ENCODE measurements at places on chromosomes 3 and 15.
A peak's percentile ranks its signal among the peaks of the same experiment; 100 is the strongest.

GRCh38 chr3:30693470-30694120 lies 87.2 kb downstream of the TGFBR2 start:
- DNase-seq, result no peak

DNA sequence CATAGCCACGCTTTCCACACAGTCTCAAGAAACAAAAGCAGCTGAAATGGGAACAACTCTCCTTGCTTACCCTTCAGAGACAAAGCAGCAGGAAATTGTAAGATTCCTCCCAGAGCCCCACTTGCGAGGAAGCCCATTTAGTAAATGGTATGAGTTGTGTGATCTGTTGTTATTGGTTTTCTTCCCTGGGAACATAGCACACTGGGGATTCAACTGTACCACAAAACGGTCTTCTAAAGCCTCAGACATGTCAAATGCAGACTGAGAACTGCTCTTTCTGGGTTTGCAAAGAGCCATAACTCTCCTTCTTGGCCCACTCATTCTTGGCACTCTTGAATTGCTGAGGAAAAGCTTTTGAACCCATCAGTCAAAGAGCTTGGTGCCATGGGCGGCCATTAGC lies 101.0 kb upstream of the COL8A1 start:
- DNase-seq, result no peak

DNA sequence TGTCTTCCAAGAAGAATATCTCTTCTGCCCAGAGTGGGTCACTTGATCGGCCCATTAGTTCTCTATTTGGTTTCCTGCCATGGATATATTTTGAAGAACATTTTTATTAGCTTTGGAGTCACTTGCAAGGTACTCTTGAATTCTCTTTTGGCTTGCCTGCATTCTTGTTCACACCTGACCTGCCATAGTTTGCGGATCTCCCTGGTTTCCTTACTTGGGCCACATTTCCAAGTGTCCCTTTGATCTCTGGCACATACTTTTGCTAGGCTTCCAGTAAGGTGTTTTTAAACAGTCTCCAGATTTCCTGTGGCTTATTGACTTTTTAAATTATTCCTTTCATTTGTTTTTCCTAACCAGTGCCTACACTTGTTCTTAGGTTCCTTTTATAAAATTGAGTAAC lies 488.5 kb upstream of the MDFIC2 start:
- DNase-seq, result no peak

GRCh38 chr3:38031022-38031994 lies 1.9 kb upstream of the PLCD1 start:
- peak; percentile 39 for DNase-seq

DNA sequence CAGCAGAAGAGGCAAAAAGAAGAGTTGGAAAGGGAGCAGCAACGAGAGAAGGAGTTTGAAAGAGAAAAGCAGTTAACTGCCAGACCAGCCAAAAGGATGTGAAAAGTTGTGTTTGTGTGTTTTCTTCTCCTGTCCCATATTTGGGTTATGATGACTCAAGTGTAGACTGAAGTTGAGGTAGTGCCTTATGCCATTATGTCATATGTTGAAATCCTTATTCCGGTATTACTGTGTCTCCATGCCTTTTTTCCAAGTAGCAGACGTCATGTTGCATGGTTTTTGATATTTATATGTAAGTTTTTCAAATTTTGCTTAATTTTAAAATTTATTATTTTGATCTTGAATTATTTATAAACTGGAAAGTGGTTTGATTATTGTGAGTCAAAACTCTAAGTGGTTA lies 19.2 kb downstream of the BLOC1S6 start:
- no peak for DNase-seq

GRCh38 chr3:112074616-112075497 lies 11.3 kb upstream of the C3orf52 start:
- DNase-seq, result no peak

DNA sequence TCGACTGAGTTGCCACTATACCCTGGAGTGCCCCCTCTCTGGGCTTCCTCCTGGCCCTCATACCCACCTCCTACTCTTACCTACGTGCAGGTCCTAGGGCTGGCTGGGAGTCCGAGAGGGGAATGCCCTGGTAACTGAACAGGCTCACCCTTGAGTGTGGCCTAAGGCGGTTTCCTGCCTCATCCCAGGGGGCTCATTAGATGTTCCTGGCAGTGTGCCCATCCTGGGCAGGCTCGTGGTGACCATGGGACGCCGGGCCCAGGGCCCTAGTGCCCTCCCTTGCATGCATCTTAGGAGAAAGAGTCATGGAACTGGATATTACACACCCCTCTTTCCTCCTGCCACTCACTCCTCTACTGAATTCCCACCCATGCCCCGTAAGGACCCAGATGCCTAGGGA lies 2.8 kb downstream of the SEMA4B start:
- DNase-seq, result no peak

GRCh38 chr3:188940573-188940932 lies 231.2 kb upstream of the TPRG1 start:
- no peak for DNase-seq

- DNase-seq, result no peak
Observed at GRCh38 chr3:158430448-158430847, 140.5 kb upstream of the MLF1 start.

DNA sequence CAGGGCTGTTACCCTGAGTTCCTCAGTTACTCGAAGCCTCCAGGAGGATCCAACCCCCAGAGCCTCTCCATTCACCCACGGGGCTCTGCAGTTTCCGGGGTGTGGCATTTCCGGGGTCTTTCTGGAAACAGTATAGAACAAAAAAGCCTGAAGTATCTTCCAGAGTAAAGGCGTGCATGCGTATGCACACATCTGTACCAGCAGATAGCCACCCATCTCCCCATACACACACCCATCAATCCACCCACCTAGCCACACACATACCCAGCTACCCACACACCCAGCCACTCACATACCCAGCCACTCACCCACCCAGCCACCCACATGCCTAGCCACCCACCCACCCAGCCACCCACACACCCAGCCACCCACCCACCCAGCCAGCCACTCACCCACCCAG lies 2.9 kb upstream of the DNAJB8 start:
- DNase-seq, result no peak

GRCh38 chr3:62228467-62228866 lies 144.9 kb downstream of the FEZF2 start:
- DNase-seq, result no peak

GRCh38 chr3:55332176-55332575 lies 154.9 kb downstream of the WNT5A start:
- DNase-seq, result no peak

DNA sequence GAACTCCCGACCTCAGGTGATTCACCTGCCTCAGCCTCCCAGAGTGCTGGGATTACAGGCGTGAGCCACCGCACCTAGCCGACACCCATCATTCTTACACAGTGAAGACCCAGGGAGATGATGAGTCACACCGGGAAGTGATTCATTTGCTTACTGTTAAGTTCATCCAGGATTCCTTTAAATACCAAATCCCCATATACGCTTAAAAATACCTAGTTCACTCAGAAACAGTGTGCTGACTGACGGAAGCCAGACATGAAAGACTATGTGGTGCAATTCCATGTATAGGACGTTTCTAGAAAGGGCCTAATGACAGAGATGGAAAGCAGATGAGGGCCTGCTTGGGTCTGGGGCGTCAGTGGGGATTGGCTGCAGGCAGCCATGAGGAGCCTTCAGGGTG lies 75.2 kb downstream of the APBA2 start:
- no peak for DNase-seq

- DNase-seq, result no peak
Observed at GRCh38 chr3:100880072-100880471, 113.1 kb downstream of the ABI3BP start.

DNA sequence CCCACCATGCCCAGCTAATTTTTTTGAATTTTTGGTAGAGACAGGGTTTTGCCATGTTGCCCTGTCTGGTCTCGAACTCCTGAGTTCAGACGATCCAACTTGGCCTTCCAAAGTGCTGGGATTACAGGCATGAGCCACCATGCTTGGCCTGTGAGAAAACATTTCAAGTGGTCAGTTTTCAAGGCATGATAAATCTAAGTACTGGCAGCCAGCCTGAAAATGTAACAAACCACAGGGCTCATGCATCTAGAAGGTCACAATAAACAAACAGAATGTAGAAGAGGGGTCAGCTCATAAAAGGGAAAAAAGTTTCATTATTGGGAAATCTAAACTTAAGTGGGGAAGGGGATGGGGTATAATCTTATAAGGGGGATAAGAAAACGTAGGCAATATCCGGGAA lies 39.9 kb downstream of the PPCDC start:
- no peak for DNase-seq

GRCh38 chr15:98292442-98293240 lies 332.1 kb downstream of the ARRDC4 start:
- no peak for DNase-seq

Data from activated T-helper 1 cell treated with anti-CD3 and anti-CD28 coated beads, Interleukin-2, amount 50 U/mL, for 16 hours (primary cell).